ENCODE measurements at places on chromosomes 7 and 10. TPM values are rescaled to one million over a fixed set of nuclear protein-coding genes. Genes with fewer than 3 reads are reported as not detected.

- no peak for DNase-seq
These were observed 71.7 kb downstream of the RBAK start for GRCh38 chr7:5117095-5117970.

GRCh38 chr7:73894733-73895551, 34.0 kb downstream of the TMEM270 start:
- DNase-seq, result peak; percentile 67

- no peak for DNase-seq
These were observed 54.5 kb upstream of the SLF2 start for GRCh38 chr10:100858261-100858660.

DNA sequence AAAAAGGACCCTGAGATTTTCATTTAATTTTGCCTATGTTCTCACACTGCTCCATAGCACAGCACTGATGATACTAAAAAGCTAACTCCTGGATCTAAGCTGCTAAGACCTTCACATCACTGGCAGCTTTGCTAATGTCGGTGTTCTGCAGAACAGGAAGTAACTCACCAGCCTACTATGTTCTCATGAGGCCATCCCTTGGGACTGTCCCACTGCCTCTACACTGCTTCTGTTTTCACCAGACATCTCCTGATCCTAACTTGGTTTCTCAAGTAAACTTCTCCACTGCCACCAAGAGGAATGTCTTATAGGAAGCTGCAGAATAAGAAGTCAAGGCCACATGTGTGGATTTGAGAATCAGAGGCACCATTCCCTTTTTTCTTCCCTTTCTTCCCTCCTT, 15.1 kb downstream of the HTR7 start:
- no peak for DNase-seq

DNA sequence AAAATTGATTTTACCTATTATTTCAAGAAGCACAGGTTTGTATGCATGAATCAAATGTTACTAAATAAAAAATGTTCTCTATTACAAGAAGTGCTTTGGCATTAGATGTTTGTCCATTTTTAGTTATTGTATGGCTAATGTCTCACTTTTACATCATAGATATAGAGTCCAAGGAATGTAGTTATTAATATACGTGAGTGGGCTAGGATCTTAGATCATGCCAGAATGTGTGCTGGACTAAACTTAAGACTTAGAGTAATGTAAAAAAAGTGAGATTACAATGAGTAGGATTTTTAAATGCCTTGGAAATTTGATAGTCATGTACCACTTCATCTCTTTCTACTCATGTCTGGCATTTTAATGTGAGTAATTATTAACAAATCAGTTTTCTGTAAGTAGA, 196.6 kb downstream of the ARL4A start:
- DNase-seq, result no peak

- DNase-seq, result no peak
These were observed 62.0 kb downstream of the PAX2 start for GRCh38 chr10:100807241-100807951.

DNA sequence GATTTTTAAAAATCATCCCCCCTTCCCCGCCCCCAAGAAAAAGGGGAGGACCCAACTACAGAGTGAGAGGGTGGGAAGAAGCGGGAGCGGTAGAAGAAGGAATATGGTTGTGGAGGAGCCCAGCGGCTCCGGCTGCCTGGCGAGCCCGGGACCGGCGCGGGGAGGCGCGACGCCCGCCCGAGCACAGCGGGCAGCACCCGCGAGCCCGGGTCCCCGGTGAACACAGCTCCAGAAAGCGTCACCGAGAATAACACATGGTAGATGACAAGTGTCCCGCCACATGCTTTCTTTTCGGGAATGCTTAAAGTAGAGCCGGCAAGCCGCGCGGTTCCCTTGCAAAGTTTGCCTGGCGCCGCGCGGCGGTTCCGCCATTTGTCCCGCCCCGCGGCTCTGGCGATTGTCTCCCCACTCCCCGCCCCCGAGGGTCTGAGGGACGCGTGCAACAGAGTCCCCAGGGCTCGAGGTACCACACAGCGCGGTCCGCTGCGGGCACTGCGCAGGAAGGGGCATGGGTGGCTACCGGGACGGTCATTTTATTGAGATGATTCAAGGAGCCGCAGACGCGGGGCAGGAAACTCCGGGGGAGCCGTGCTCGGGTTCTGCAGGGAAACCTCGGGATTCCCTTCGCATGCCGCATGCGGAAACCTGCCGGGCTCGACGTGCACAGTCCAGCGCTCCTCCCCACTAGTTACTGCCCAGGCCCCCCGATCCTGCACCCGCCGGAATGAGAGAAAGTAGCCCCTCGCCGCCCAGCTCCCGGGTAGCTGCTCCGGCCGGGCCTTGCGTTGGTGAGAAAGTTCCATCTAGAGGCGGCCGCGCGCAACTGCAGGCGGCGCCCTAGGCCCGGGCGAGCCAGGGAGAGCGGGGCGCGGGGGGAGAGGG, 781 bp upstream of the GRM8 start:
- peak; percentile 48 for DNase-seq

GRCh38 chr10:105024184-105024583, 383.1 kb downstream of the SORCS3 start:
- no peak for DNase-seq

DNA sequence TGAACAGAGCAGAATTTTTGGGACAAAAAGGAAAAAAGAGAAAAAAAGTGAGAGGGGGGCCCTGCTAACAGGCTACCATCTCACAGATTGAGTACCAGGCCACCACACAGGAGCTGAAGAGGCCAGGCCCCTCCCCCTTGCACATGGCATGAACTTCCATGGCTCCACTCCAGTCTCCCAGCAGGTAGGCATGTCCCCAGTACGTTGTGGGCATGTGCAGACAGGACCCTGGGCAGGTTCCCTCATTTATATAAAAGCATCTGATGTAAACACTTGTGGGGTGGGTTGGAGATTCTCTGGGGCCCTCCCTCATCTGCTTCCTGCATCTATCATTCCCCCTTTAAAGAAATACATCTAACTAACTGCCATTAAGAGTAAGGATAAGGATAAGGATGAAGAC, 45.0 kb upstream of the AKR1C1 start:
- no peak for DNase-seq

GRCh38 chr10:110747609-110748464, 103.7 kb downstream of the RBM20 start:
- no peak for DNase-seq

GRCh38 chr10:75007646-75008045, 103.8 kb upstream of the SAMD8 start:
- no peak for DNase-seq

DNA sequence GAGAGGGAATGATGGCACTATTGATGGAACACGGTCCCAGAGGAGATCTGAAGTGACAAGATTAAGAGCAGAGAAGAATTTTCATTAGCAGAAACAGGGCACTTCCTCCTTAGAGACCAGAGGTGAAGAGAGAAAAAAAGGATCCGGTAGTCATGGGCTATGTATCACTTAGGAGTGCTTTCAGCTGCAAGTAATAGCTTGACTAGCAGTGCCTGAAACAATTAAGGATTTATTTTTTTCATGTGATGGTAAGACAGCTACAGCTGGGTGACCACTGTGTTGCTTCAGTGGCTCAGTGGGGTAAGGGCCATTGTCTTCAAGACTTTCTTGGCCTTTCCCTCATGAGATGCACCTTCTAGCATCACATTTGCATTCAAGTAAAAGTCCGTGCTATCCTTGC, 515.1 kb upstream of the GALNT17 start:
- DNase-seq, result no peak

DNA sequence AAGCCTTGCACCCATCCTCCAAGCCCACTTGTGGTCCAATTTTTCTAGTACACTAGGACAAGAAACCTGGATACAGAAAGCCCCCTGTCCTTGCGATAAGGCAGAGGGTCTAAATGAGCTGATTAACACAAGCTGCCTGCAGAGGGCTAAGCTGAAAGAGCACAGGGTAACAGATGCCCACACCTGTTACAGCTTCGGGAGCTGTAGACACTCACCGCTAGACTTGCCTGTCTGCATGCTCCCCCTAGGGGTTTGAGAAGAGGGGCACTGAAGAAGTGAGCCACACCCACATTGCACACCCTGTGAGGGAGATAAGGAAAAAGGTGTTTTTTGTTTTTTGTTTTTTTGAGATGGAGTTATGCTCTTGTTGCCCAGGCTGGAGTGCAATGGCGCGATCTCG, 386.5 kb upstream of the AUTS2 start:
- peak; percentile 41 for DNase-seq

DNA sequence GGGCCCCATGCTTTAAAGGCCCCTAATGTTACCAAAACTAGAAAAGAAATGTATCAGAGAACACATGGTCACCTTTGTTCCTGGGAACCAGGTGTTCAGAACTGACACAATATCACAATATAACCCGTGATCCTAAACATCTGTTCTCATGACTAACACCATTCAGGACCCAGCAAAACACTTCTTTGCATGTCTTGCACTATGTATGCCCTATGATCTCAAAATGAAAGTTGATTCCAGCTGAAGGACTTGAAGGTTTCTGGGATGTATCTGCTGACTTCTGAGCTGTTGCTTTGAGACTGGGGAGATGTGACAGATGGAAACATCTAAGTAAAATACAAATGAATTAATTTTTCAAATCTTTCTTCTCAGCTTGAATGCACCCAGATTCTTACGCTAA, 37.5 kb upstream of the PIK3CG start:
- no peak for DNase-seq

- DNase-seq, result no peak
These were observed 122.6 kb downstream of the ST7 start for GRCh38 chr7:117075934-117076333.

GRCh38 chr10:115003396-115003795, 65.4 kb downstream of the TRUB1 start:
- DNase-seq, result no peak

- DNase-seq, result no peak
These were observed 104.2 kb upstream of the RAB18 start for GRCh38 chr10:27399871-27400270.

DNA sequence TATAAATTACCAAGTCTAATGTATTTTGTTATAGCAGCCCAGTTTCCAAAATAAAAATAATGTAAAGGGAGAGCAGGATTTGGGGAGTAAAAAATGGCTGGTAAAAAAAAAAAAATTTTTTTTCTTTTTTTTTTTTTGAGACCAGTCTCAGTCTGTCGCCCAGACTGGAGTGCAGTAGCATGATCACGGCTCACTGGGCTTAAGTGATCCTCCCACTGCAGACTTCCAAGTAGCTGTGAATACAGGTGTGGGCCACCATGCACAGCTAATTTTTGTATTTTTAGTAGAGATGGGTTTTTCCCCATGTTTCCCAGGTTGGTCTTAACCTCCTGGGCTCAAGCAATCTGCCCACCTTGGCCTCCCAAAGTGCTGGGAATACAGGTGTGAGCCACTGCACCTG, 4.8 kb upstream of the LSM8 start:
- DNase-seq, result no peak

DNA sequence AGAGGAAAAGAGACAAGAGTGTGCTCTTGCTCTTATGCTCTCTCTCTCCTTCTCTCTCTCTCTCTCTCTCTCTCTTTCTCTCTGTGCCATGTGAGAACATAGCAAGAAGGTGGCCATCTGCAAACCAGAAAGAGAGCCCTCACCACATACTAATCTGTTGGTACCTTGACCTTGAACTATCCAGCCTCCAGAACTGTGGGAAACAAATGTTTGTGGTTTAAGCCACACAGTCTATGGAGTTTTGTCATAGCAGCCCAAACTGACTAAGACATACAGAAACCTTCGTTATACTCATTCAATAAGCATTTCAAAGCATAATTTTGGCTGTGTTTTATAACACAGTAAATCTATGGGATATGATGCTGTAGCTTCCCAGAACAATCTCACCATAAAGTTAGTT, 56.4 kb upstream of the PLPP4 start:
- no peak for DNase-seq

DNA sequence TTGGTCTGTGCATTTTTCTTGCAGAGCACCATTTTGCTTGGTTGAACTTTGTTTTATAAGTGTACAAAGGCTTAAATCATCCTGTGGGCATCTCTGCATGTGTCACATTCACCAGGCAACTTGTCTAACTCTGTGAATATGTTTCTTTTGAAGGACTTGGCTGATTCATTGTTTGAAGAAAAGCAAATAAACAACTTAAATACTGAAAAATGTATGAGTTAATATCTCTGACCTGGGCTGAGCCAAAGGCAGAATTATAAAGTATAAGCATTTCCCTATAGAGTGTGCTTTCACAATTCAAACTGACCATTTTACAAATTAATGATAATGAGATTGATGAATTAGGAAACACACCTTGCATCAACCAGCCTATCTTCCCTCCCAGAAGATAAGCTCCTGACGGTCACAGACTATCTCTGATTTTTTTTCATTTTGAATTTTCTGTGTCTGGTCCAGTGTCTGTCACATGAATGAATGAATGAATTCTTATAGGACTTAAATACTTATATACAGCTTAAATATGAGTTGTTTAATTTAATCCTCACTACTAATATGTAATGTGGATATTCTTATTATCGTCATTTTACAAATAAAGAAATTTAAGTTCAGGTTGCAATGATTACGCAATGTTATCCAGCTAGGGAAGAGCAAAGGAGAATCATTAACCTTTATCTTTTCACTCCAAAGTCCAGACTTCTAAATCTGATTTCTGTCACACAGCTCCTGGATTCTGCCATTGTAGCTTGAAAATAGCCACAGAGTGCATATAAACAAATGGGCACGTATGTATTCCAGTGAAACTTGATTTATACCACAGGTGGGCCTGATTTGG, 182.0 kb upstream of the PHYHIPL start:
- no peak for DNase-seq

DNA sequence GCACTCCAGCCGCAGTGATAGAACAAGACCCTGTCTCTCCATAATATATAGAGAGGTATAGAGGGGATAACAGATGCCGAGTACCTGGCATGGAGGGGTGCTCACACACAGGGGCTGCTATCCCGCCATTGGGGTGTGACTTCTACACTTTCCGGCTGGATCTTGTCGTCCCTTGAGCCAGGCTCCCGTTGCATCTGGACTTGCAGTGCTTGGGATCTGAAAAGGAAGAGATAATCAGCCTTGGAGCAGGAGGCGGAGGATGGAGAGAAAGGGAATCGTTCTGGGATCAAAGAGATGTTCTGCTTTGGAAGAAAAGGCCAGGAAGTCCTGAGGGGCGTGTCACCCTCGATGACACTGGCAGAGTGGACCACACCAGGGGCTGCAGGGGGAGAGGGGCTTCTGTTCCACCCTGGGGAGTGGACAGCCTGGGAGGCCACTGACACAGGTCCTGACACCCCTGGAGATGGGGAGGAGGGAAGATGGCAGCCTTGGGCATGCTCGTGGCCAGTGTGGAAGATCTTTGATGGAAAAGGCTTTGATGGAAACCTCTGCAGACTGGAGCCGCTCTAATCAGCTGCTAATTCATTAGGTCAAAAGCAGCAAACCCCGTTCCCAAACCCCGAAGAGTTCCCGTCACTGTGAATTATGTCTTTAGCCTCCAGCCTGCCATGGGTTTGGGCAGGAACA, 85.1 kb downstream of the CARD11 start:
- no peak for DNase-seq

- no peak for DNase-seq
These were observed 25.5 kb downstream of the PRR15 start for GRCh38 chr7:29588900-29589696.

ZRANB1 gene
- polyA plus RNA-seq, result 24.4 TPM

LIPN gene
- polyA plus RNA-seq, result not detected

IKZF1 gene
- 0.94 TPM for polyA plus RNA-seq

KCNMA1 gene
- 3.9 TPM for polyA plus RNA-seq

TMEM178B gene
- polyA plus RNA-seq, result 0.27 TPM

TIMM23B gene
- polyA plus RNA-seq, result 20.4 TPM

VGF gene
- 0.36 TPM for polyA plus RNA-seq

CYP3A7 gene
- 0.16 TPM for polyA plus RNA-seq
